ENCODE measurements at places on chromosomes 4 and X.

GRCh38 chr4:145779319-145779801 lies 99.4 kb downstream of the C4orf51 start:
- DNase-seq = no peak

DNA sequence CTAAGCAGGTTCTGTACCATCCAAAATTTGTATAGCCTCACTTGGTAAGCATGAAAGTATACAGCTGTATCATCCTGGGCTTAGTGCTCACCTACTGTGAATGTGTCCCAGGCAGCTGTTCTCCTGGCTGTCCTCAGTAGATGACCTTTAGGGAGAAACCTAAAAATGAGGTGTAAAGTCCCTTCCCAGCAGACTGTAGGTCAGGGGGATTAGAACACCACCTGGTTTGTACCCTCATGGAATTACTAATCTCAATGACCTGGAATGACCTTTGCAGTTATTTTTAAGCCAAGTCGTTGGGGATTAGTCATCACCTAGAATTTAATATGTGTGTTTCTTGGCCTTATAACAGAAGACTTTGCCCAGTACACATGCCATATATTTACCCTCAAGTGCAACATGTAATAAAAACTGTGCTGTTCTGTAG lies 39.1 kb upstream of the MBTPS2 start:
- DNase-seq = no peak

DNA sequence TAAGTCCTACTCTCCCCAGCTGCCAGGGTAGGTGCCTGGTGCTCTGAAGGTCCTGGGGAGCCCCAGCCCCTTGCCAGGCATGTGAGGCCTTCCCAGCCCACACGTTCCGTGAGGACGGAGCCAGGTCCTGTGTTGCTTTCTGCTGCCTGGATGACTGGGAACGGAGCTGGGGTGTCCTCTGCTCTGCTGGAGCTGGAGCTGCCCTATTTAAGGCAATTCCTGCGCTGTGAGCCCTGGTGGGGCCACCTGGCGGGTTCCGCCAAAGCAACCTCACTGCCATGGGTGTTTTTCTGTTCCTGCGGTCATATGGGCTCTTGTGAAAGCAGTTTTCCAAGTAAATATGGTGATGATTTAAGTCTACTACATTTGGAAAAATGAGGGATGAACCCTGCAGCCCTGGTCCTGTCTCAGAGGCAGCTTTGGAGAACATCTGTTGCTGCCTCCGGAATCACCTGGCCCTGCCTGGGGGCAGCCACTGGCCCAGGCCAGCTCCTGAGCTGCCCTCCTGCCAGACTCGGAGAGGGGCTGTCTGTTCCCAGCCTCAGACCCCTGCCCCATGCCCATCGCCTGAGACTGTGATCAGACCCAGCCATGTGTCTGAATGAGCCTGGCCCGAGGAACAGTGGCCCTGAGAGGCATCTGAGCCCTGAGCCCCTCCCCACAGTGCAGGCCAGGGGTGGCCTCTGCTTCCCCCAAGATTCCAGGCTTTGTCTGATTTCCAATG lies 33.2 kb downstream of the FGFRL1 start:
- DNase-seq = peak; percentile 1

GRCh38 chrX:28850955-28851354 lies 263.7 kb downstream of the IL1RAPL1 start:
- DNase-seq = no peak

- DNase-seq = no peak
Observed at GRCh38 chr4:7530082-7530481, 95.4 kb upstream of the PSAPL1 start.

DNA sequence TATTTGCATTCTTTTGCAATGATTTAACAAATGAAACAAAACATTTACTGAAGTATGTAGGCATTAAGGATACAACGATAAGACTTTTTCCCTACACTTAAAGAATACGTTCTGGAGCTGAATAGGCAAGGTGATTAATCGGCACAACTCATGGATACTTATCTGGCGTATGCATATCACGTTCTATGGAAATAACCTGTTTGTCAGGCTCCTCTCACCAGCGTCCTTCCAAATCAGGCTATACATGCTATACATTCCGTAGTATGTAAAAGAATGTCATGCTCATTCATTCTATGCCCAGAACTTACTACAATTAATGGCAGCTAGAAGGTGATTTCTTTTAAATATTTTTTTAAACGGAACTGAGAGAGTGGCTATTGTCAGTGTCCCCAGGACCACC lies 25.6 kb upstream of the TCEANC start:
- DNase-seq = no peak

DNA sequence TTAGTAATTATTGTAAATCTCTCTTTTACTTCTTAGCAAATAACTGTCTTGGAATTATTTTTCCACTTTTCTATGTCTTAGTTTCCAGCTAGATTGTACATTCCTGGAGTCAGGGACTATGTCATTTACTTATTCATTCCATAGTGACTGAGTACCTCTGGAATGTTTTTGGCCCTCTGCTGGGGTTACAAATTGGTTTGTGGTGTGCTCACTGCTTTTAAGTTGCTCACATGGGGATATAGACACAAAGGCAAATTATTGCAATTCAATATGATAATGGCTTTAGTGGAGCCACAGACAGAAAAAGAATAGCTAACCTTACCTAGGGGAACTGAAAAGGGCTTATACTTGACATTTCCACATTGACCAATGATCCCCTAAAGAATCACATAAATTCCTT lies 63.7 kb upstream of the PDGFRA start:
- no peak for DNase-seq

DNA sequence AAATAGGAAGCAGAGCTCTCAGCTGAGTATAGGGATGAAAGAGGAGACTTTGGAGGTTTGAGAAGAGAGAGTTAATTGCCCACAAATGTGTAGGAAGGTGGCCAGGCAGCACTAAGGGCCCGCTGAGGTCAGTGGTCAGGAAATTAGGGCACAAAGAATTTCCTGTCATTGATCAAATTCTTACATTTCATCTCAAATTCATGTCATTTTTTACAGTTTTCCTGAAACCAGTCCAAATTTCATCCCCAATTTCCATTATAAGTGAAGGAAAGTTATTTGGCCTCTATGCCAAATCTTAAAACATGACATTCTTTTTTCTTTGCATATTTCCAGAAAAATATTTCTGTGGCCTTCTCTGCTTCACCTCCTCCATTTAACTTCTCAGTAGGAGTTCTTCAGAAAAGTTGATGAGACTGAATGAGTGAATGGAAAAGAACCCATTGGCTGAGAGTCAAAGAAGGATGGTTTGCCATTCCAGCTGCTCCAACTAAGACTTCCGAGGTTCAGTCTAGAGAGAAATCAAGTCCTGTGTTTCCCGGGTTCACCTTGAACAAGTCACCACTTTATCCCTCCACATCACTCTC lies 68.7 kb upstream of the SPRY1 start:
- DNase-seq = no peak

- no peak for DNase-seq
Observed at GRCh38 chr4:97924341-97924958, 218.8 kb downstream of the STPG2 start.

GRCh38 chrX:136387951-136388502 lies 87.3 kb downstream of the ADGRG4 start:
- no peak for DNase-seq

All from activated CD8-positive, alpha-beta memory T cell treated with anti-CD3 and anti-CD28 coated beads, Interleukin-2, amount 50 U/mL, for 4 hours (primary cell).